ENCODE measurements at places on chromosomes 16 and 17.

DNA sequence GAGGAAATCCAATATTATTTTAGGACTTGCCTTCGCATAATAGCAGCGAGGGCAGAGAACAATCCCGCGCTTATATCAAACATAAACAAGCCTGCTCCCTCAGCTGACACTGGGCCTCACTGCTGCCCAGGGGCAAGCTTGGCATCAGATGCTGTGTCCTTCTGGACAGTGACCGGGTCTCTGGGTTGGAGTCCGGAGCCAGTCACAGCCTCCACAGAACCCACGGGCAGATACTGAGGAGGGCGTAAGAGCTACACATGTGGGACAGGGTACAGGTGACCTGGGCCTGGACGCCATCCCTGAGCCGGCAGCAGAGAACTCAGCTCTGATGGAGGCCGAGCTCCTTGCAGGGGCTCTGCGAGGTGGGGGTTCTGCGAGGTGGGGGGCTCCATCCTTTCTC lies 14.7 kb upstream of the ZNF469 start:
- DNase-seq = no peak

DNA sequence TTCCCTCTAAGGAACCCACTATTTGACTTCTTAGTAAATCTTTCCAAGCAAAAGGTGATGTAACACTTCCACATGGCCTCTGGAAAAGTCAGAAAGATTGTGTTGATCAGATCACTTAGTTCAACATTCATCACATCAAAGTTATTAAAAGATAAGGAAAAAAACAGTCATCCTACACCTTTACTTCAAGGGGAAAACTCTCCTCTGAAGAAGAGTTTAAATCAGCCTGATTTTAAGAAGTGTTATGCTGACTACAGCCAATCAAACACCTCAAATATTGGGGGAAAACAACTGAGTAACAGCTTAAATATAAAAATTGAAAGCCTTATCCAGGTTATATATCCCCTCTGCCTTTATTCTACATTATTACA lies 19.6 kb upstream of the COPRS start:
- no peak for DNase-seq

DNA sequence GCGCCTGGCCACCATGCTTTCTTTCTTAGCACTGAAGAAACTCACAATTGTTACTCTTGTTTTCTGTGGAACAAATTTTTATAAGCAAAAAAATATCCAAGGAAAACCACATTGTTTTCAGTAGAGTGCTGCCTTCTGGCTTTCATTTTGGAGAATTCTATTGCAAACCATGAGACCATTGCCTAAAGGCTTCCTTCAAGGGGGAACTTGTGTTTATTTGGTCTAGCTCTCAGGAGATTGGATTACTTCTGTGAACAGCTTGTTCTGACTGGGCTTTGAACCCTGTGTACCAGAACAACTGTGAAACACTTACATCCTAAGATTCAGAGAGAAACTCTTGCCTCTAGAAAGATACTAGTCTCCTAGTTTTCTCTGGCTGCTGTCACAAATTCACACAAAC lies 32.1 kb downstream of the TOM1L1 start:
- DNase-seq = no peak

GRCh38 chr17:66679631-66680517 lies 155.0 kb upstream of the CACNG5 start:
- DNase-seq = no peak

- no peak for DNase-seq
Observed at GRCh38 chr17:81794509-81794908, 9.4 kb upstream of the GCGR start.

DNA sequence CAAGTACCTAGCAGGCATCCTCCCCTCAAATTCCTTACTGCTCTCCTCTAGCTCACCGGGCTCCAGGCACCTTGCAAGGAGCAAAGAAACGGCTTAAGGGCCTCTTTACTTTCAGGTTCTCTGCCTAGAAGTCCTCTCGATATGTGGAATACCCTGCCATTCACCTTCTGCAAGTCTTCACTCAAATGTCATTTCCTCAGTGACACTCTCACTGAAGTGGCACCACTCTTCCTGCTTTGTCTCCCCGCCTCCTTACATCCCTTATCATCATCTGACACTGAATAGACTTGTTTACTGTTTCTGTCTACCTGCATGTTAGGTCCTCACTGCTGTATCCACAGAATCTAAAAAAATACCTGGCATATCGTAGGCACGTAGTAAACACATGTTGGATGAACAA lies 947 bp downstream of the SLC7A6OS start:
- no peak for DNase-seq

GRCh38 chr17:42517516-42517915 lies 18.5 kb upstream of the NAGLU start:
- peak; percentile 72 for DNase-seq

DNA sequence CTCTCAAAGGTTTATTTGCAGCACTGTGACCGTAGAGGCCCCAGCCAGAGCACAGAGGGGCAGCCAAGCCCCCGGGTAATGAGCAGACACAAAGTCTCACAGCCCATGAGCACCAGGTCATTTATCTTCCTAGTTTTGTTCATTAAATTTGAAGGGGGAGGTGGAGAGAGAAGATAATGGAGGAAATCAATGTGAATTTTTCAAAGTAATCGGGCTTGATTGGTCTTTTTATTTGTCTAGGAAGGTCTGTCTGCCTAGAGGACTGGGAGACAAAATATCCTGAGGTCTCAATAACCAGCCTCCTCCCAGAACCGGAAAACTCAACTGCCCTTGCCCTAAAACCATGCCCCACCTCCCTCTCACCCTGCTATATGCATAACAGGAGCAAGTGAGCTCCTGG lies 189.0 kb downstream of the SLC39A11 start:
- no peak for DNase-seq
